ENCODE measurements at places on chromosomes 7 and 10. TPM values are rescaled to one million over a fixed set of nuclear protein-coding genes. Genes with fewer than 3 reads are reported as not detected.

DNA sequence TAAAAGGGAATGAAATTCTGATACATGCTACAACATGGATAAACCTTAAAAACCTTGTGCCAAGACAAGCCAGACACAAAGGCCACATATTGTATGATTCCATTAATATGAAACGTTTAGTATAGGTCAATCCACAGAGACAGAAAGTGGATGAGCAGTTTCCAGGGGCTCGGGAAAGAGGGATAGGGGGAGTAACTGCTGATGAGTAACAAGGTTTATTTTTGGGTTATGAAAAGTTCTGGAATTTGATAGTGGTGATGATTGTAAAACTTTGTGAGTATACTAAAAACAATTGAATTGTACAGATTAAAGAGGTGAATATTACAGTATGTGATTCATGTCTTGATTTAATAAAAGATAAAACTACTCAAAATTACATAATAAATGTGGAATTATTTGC is 19.1 kb upstream of the SLC13A1 start:
- H3K27me3 ChIP-seq = no peaks in the 10 kb centered on the region
- ATAC-seq = no peak
- no peak overlapping the region for H3K27ac ChIP-seq
- no peak overlapping the region for H3K4me3 ChIP-seq
- H3K4me1 ChIP-seq = no peaks in the 10 kb centered on the region

- no peak overlapping the region for H3K4me3 ChIP-seq
- H3K36me3 ChIP-seq = no peaks in the 10 kb centered on the region
- H3K27me3 ChIP-seq = no peaks in the 10 kb centered on the region
- H3K27ac ChIP-seq = no peak overlapping the region
Measured at GRCh38 chr10:36801660-36802059, 323.7 kb upstream of the ANKRD30A start.

GRCh38 chr7:107045980-107046379 is 1.5 kb downstream of the PRKAR2B start:
- H3K4me1 ChIP-seq = peaks cover 6% of the 10 kb centered on the region
- no peak overlapping the region for H3K27ac ChIP-seq
- peaks cover 44% of the 10 kb centered on the region for H3K27me3 ChIP-seq
- ATAC-seq = no peak
- peak overlapping the region; percentile 77 for H3K4me3 ChIP-seq
- no peaks in the 10 kb centered on the region for H3K36me3 ChIP-seq

- no peaks in the 10 kb centered on the region for H3K4me1 ChIP-seq
- H3K27ac ChIP-seq = no peak overlapping the region
- no peaks in the 10 kb centered on the region for H3K36me3 ChIP-seq
- peaks cover 11% of the 10 kb centered on the region for H3K27me3 ChIP-seq
Measured at GRCh38 chr7:95798401-95798930, 26.1 kb downstream of the DYNC1I1 start.

The NKX2-3 gene
- total RNA-seq = not detected

The SPDYE6 gene
- not detected for total RNA-seq

GRCh38 chr7:30223896-30224295 is 60.5 kb upstream of the ZNRF2 start:
- no peaks in the 10 kb centered on the region for H3K27me3 ChIP-seq
- H3K36me3 ChIP-seq = no peaks in the 10 kb centered on the region
- ATAC-seq = no peak
- H3K27ac ChIP-seq = no peak overlapping the region
- no peak overlapping the region for H3K4me3 ChIP-seq

The NUTM2B gene
- total RNA-seq = 0.45 TPM

DNA sequence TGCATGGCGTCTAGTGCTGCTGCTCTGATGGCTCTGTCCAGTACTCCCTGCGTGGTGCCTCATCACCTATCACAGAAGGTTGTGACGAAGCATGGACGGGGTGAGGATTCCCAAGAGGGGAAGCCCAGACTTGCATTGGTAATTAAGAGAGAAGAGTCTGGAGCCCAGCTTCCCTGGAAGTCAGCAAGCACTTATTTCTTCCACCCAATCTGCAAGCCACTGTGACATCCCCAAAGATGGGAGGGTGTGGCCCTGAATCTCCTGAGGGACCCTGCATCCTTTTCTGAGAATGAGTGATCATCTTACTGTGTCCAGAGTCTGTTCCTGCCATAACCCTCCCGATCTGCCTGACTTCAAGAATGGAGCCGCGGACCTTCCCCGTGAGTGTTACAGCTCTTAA is 166.7 kb downstream of the PTPN20 start:
- H3K4me3 ChIP-seq = no peak overlapping the region
- H3K27me3 ChIP-seq = peaks cover 5% of the 10 kb centered on the region
- no peak for ATAC-seq
- peaks cover 10% of the 10 kb centered on the region for H3K4me1 ChIP-seq
- no peaks in the 10 kb centered on the region for H3K36me3 ChIP-seq
- no peak overlapping the region for H3K27ac ChIP-seq

The SRGN gene
- 310 TPM for total RNA-seq

The REPIN1 gene
- 68.1 TPM for total RNA-seq

- no peaks in the 10 kb centered on the region for H3K27me3 ChIP-seq
- H3K27ac ChIP-seq = no peak overlapping the region
- H3K4me3 ChIP-seq = no peak overlapping the region
- peak; percentile 84 for ATAC-seq
- H3K36me3 ChIP-seq = no peaks in the 10 kb centered on the region
Measured at GRCh38 chr10:104424719-104425118, 71.1 kb downstream of the CFAP58 start.

DNA sequence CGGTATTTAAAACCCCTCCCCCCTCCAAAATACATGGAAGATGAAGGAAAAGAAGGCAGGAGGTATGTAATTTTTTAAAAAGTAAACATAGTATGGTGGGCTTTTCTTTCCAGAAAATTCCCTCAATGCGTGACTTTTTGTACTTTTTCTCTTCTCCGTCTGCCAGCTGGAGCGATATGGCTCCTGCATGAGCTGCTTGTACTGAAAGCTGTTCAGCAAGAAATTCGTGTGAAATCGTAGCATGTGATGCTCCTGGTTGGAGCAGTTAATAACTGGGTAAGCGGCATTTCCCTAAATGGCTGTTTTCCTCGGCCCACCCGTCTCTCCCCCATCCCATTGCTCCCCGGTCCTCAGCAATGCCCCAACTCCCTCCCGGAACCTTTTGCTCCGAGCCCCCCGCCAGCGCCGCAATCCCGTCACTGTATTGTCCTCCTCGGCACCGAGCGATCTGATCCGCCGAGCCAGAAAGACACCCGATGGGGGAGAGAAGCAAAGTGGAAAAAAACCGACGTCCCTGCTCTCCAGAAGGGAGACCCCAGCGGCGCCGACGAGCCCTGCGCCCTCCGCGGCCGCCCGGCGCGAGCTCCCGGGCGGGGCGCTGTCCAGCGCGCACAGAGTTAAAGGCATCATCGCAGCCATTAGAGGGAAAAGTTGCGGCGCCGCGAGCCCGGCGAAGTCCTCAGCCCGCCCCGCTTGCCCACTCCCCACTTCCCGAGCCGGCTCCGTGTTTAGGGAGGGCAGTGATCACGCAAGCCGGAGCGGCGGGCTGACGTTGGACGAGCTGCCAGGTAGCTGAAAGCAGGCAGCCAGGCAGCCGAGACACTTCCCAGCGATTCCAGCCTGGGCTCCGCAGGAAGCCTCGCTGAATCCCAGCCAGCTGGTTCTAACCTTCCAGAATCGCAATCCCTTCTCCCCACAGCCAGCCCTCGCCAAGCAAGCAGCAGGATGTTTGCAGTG is at the start of gene VSTM2A:
VSTM2A (plus strand) TSS at position 707 of the 957 bp plus-strand sequence. CDS start 356 bp downstream, outside the sequence.
- H3K4me3 ChIP-seq = no peak within 1 kb of the TSS
- no peak within 1 kb of the TSS for H3K27ac ChIP-seq
- ATAC-seq = no peak
- no peaks in the 10 kb centered on the region for H3K4me1 ChIP-seq
- peaks cover 4% of the 10 kb centered on the region for H3K36me3 ChIP-seq
- H3K27me3 ChIP-seq = peaks cover 35% of the 10 kb centered on the region

GRCh38 chr7:116607299-116607698 is 64.7 kb upstream of the MET start:
- peaks cover 26% of the 10 kb centered on the region for H3K27me3 ChIP-seq
- no peak overlapping the region for H3K27ac ChIP-seq
- no peaks in the 10 kb centered on the region for H3K36me3 ChIP-seq
- no peak for ATAC-seq

- H3K4me1 ChIP-seq = peaks cover 18% of the 10 kb centered on the region
- peak within 1 kb of the TSS; percentile 73 for H3K4me3 ChIP-seq
- H3K27ac ChIP-seq = no peak within 1 kb of the TSS
- H3K27me3 ChIP-seq = peaks cover 45% of the 10 kb centered on the region
- H3K36me3 ChIP-seq = peaks cover 10% of the 10 kb centered on the region
Measured at GRCh38 chr10:110643653-110644597, at the start of gene RBM20. Gene RBM20, plus strand, starts transcription at chr10:110644336. Its CDS starts 119 bp downstream, at chr10:110644455.

The LOXL4 gene
- not detected for total RNA-seq

- no peaks in the 10 kb centered on the region for H3K4me1 ChIP-seq
- H3K4me3 ChIP-seq = no peak overlapping the region
- peaks cover 5% of the 10 kb centered on the region for H3K36me3 ChIP-seq
- no peak overlapping the region for H3K27ac ChIP-seq
Measured at GRCh38 chr7:99733448-99733847, 1.5 kb downstream of the CYP3A7 start.

- H3K4me3 ChIP-seq = no peak overlapping the region
- H3K27ac ChIP-seq = no peak overlapping the region
- ATAC-seq = no peak
- no peaks in the 10 kb centered on the region for H3K36me3 ChIP-seq
Measured at GRCh38 chr10:20085115-20085514, 268.9 kb downstream of the PLXDC2 start.

DNA sequence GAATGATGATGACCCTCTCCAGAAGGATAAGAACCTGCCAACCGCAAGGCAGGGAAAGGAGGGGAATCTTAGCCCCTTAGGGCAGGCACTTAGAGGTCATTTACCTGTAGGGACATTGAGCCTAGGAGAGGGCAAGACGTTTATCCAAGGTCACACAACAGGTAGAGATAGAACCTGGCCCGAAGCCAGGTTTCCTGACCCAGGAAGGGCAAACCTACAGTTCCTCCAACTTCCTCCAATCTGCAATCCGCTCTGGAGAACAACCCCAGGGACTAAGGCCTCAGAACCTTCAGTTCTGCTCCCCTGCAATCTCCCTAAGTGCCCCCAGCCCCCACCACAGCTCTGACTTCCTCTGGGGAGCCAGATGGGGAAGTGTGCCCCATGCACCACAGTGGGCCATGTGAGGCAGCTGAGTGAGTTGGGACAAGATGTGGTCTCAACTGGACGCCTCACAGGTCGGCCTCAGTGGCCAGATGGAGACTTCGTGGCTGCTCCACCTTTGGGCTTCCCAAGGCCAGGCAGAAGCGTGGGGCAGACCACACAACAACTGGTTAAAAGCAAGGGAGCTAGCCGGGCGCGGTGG is 1.4 kb upstream of the PSAP start:
- ATAC-seq = no peak
- H3K27ac ChIP-seq = no peak overlapping the region
- H3K4me3 ChIP-seq = peak overlapping the region; percentile 98
- peaks cover 12% of the 10 kb centered on the region for H3K36me3 ChIP-seq
- H3K27me3 ChIP-seq = no peaks in the 10 kb centered on the region
- peaks cover 16% of the 10 kb centered on the region for H3K4me1 ChIP-seq

DNA sequence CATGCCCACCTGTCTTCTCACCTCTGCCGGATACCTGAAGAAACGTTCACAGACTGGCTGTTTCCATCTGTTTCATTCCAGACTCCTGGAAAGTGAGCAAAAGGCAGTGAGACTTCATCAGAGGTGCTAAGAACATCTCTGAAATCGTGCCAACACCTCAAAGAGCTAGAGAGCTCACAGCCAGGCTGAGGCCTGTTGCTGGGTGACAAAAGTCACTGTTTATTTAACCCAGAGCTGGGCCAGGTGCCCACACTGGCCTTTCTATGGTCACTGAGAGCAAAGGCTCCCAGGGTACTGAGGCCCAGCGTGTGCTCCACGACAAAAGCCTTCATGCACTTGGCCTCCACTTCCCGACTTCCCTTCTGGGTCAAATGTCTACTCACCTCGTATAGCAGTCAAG is 3.7 kb upstream of the NANOS1 start:
- no peak for ATAC-seq
- no peak overlapping the region for H3K4me3 ChIP-seq
- no peaks in the 10 kb centered on the region for H3K36me3 ChIP-seq
- H3K27ac ChIP-seq = no peak overlapping the region
- H3K27me3 ChIP-seq = no peaks in the 10 kb centered on the region
- no peaks in the 10 kb centered on the region for H3K4me1 ChIP-seq

The INHBA gene
- total RNA-seq = not detected

DNA sequence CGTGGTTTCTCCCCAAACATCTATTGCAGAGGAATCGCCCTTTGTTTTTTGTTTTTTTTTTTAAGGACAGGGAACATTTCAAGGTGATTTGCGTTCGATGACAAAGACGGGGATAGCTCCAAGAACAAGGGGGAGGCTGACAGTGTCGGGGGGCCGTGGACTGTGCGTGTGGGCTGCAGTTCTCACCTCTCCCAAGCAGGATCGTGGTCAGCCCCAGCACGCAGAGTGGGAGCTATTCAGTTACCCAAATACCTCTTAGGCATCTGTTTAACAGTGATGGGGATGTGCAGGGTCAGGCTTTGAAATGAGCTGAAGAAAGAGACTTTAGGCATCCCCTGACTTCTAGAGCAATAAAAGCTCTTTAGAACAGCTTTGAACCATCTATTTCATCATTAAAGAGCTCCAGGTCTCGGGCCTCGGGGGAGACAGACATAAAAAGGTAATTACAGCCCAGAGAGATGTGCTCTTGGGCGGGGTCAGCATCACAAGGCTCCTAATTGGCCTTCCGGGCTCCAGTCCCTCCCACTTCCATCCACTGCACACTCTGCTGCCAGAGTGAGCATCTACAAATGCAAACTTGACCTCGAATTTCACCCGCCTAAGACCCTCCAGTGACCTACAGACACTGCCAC is 97.3 kb downstream of the MYL10 start:
- H3K27me3 ChIP-seq = peaks cover 18% of the 10 kb centered on the region
- ATAC-seq = no peak
- H3K27ac ChIP-seq = no peak overlapping the region
- peaks cover 4% of the 10 kb centered on the region for H3K4me1 ChIP-seq

DNA sequence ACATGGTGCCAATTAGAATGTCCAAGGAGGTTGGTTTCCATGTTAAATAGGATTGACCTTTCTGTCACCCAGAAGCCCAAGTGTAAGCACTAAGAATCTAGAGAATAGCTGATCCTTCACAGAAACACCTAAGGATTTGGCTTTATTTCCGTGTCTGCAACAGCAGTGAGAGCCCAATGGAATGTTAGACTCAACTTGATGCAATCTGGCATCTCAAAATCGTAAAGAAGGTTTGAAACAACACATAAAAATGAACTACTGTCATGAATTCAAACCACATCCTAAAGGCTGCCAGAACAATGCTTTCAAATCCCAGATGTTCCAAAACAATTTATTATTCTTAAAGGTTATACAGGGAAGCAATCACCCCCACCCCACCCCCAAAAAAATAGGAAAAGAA is 18.6 kb downstream of the PPP1R3C start:
- H3K27ac ChIP-seq = no peak overlapping the region
- H3K4me1 ChIP-seq = no peaks in the 10 kb centered on the region
- no peaks in the 10 kb centered on the region for H3K36me3 ChIP-seq
- peaks cover 12% of the 10 kb centered on the region for H3K27me3 ChIP-seq
- H3K4me3 ChIP-seq = no peak overlapping the region
- ATAC-seq = no peak

DNA sequence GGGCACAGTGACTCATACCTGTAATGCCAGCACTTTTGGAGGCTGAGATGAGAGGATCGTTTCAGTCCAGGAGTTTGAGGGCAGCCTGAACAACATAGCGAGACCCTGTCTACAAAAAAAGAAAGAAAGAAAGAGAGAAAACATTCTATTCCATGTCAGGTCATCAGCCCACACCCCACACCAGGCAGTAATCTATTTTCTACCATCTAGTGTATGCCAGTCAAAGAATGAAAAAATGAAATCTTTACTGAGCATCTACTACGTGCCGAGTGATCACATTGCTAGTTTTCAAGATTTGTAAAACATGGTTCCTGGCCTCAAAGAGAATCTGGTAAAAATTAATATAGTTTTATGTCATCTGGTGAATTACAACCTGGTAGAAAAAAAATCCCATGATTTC is 3.1 kb upstream of the EPHB4 start:
- H3K4me3 ChIP-seq = no peak overlapping the region
- no peak overlapping the region for H3K27ac ChIP-seq
- H3K36me3 ChIP-seq = peaks cover 11% of the 10 kb centered on the region
- ATAC-seq = peak; percentile 55
- peaks cover 15% of the 10 kb centered on the region for H3K4me1 ChIP-seq
